ENCODE measurements at places on chromosomes 11 and 22.
A peak's percentile ranks its signal among the peaks of the same experiment; 100 is the strongest.

DNA sequence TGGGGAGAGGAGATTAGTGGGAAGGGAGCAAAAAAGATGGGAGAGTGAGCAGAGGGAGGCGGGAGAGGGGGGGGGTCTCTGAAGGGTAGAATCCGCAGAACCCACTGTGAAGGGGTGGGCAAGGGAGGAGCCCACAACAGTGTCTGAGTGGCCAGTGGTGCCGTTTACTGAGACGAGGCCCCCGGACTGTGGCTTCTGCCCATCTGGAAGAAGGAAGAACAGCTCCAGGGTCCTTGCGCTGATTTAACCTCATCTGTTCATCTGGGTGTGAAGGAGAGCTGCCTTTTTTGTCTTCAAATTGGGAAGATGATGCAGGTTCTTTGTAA is 45.7 kb upstream of the ANO1 start:
- DNase-seq, result no peak

- no peak for DNase-seq
These were observed 10.8 kb upstream of the CCT8L2 start for GRCh38 chr22:16603448-16603768.

DNA sequence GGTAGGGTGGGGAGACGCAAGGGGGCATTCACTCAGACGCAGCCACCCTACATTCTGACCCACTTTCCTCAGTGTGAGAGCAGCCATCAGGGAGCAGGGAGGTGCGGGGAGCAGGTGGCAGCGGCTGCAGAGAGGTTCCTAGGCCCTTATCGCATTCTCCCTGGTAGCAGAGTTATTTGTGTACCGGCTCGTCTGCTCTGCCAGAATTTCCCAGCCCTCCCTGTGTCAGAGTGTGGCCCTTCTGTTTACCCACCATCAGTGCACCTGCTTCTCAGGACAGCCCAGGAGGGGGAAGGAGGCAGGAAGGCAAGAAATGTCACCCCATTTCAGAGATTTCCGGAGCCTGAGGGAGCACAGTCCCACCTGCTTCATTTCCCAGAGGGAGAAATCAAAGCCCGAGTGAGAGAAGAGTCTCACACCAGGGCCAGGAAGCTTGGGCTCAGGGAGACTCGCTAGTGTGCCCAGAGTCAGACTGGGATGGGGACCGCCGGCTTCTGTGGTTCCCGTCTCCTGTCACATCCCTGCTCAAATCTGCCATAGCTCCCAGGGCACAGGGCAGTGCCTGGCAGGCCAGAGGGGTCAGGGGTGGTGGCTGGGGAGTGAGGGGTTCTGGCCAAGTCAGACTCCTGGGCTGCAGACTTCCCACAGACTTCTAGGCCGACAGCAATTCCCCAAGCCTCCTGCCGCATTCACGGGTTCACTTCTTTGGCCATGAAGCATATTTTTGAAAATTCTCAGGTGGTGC is 49.7 kb downstream of the ARRB1 start:
- DNase-seq, result no peak

DNA sequence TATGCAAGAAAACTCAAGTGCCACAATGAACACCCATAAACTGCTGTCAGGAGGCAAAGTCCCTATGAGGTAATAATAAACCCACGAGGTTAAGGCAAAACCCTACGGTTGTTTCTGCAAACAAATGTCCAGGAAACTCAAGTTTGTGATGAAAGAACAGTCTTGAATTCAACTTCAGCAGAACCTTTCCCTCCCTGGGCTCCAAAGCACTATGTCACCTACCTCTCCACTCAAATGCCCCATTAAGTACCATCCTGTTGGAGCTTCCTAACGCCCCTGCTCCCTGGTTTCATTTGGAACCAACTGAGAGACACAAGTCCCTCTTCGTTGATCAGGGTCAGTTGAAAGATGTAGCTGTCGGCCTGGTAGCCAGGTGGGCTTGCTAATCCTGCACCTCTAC is 2.6 kb upstream of the C11orf91 start:
- no peak for DNase-seq

DNA sequence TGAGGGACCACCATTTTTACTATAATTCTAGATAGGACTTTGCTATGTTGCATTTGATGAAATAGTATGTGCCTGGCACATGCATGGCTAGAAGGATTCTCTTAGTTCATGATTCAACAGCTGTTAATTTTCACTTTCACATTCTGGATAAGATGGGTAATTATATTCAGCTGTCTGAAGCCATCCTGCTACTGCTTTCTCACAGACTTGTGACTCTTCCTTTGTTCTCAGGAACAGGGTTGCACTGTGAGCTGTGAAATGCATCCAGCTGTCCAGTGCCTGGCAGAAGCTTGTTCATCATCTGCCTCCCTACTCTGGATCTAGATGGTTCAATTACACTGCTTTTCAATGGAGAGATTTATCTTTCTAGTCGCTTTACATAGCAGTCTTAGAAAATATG is 610.1 kb upstream of the ANO5 start:
- no peak for DNase-seq

DNA sequence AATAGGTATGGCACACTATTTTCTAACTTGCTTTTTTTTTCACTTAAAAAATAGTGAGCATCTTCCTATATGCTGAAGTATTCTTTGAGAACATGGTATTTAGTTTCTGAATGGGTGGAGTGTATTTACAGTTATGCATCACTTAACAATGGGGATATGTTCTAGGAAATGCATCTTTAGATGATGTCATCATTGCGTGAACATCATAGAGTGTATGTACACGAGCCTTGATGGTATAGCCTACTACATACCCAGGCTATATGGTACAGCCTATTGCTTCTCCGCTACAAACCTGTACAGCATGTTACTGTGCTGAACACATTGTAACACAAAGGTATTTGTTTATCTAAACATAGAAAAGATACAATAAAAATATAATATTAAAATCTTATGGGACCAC is 124.3 kb upstream of the ASPHD2 start:
- DNase-seq, result no peak

DNA sequence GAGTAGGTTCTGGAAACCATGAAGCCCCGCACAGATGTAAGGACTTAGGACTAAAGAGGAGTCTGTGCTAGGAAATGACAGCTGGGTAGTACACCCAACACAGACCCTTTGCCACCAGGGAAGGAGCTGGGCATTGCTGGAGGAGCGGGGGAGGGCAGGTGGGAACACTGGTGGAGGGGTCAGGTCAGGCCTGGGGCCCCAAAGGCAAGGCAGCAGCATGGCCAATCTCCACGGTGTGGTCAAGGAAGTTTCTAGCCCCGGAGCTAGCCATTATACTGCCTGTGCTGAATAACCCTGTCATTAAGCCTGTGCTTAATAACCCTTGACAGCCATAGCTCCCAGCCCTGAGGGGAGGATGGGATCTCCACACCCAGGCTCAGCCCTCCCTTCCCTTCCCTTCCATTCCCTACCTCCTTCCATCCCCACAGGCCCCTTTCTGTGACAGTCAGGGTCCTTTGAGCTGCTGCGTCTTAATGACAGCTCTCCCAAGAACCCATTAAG is 2.1 kb downstream of the TMPRSS4 start:
- no peak for DNase-seq

DNA sequence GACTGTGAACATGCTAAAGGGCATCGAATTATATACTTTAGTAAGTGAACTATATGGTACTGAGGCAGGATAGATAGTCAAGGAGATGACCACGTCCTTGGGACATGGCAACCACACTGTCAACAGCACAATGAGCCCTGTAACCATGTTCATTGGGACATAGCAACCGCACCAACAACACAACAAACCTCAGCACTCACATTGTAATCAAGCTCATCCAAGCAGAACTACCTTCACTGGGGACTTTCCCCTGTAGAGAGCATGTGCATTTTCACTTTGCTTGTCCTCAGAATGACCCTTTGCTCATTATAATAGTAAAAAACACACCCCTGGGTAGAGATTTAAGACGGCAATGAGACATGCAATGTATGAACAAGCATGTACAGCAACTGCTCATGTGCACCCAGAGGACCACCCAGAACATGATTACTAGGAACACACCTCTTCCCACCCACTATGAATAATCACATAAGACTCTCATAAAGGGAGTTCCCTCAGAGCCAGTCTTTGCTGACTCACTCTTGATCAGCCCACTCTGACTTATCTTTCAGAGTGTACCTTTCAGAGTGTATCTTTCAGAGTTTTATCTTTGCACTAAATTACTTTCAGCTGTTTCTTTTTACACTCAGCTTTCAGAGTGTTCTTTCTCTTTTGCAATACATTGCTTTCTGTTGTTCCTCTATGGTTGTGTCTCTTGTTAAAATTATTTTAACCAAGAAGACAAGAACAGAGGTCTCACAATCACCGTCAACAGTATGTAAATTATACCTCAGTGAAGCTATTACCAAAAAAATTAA is 4.1 kb upstream of the PLAAT2 start:
- DNase-seq, result peak; percentile 70

GRCh38 chr11:134481933-134482527 is 70.0 kb upstream of the B3GAT1 start:
- DNase-seq, result no peak

- DNase-seq, result no peak
These were observed 32.8 kb upstream of the SCUBE1 start for GRCh38 chr22:43375951-43376455.

GRCh38 chr11:114182471-114183043 is 113.6 kb upstream of the NNMT start:
- DNase-seq, result no peak

GRCh38 chr22:43726322-43726721 is 85.8 kb downstream of the EFCAB6 start:
- DNase-seq, result no peak

DNA sequence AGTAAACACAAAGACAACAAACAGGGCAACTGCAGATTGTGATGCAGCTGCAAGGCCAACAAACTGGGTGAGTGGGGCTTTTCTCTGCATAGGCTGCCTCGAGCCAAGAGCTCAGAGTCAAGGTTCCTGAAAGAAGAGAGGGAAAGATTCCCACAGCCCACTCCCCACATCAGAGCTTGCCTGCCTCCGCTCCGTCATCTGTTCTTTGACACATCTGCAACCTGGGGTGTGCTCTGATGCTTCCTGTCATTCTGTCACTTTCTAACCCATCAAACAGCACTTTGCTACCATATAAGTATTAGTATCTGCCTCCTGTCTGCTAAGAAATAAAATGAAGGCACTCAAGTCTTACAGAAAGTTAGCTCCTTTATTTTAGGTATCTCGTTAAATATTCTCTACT is 46.9 kb downstream of the C22orf31 start:
- DNase-seq, result no peak

DNA sequence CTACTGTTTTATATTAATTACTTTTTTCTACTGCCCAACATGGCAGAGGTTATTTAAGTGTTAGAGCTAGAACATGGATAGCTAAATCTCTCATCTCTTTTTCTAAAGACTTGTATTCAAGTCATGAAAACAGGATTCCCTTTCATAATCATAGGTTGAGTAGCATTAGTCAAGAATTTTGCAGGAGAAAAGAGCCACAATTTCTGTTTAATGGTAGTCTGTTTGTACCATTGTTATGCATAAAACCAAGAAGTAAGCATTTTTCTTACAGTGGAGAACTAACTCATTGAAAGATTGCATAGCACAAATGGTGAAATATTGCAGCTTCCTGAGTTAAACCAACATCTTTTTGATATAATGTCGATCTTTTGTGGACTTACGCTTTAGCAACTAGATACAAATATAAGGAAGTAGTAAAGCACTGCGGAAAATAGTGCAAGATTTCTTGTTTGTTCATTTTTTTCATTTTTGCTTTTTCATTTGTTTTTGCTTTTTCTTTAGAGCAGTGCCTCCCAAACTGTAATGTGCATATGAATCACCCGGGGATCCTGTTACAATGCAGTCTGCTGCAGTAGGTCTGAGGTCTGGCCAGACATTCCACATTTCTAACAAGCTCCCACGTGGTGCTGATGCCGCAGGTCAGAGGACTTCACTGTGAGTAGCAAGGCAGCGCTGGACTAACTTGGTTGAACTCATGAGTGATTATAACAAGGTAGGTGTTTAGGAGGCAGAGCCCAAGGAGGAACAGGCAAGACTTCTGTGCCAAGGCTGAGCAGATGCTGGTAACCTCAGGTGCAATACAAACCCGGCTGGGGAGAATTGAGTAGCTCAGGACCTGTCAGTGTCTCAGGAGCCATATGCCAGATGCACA is 4.6 kb downstream of the ETS1 start:
- DNase-seq, result peak; percentile 82

- DNase-seq, result no peak
These were observed 127.4 kb downstream of the ELP4 start for GRCh38 chr11:31636983-31637382.

DNA sequence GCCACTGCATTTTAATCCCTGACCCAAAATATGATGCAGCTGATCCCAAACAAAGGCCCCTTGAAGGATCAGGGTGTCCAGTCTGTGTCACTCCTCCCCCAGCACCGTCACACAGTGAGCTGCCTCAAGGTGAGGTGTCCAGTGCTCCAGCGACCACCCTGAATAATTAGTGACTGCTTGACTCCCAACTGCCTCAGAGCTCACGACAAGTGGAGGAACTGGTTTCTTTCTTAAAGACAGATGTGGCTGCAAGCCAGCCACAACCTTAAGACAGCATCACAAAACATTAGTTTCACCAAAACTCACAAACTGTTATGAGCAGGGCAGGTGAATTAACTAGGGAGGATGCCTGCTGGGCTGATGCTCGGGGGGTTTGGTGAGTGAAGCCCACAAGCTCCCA is 74.6 kb downstream of the PIWIL3 start:
- no peak for DNase-seq

DNA sequence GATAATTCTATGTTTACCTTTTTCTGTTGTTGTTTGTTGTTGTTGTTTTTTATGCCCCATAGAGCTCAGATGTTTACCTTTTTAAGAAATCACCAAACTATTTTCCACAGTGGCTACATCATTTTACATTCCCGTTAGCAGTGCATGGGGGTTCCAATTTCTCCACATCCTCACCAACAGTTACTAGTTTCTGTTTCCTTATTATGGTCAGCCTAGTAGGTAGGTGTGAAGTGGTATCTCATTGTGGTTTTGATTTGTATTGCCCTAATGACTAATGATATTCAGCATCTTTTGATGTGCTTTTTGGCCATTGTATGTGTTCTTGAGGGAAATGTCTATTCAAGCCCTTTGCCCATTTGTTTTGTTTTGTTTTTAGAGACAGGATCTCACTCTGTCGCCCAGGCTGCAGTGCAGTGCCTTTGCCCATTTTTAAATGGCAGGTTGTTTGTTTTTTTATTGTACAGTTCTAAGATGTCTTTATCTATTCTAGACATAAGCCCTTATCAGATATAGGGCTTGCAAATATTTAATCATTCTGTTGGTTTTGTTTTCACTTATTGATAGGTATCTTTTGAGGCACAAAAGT is 27.5 kb downstream of the CHEK2 start:
- no peak for DNase-seq

DNA sequence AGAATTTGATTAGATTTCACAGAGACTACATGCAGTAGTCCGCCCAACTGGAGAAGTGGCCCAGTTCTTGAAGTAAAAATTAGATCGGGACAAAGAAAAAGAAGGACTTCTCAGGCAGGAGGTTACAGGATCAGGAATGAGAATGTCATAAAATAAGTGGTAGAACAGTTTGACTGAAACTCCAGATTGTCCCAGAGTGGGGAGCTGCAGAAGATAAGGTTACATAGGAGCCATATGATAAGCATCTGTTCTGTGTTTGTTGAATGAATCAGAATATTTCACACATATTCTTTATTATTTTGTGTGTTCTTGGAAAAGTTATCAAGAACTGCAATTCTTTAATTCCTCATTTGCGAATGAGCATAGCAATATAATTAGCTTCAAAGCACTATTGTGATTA is 210.6 kb downstream of the AASDHPPT start:
- DNase-seq, result no peak

All from amniotic stem cell (primary cell).